Right ventricle myocardium superior (tissue), 1 donor: ENCODE measurements at places on chromosomes 11 and 22. TPM values are rescaled to one million over a fixed set of nuclear protein-coding genes. Genes with fewer than 3 reads are reported as not detected.

CD3E gene
- 0.38 TPM for total RNA-seq

YIF1A gene
- total RNA-seq = 38.4 TPM

SLC5A4 gene
- total RNA-seq = not detected

MALAT1 gene
- total RNA-seq = 5,573 TPM

RCOR2 gene
- total RNA-seq = 9.9 TPM

OVOL1 gene
- not detected for total RNA-seq

CENPM gene
- total RNA-seq = 0.59 TPM

DBX1 gene
- not detected for total RNA-seq

RDX gene
- total RNA-seq = 114 TPM

CD3G gene
- total RNA-seq = not detected

PLEKHB1 gene
- 13.7 TPM for total RNA-seq

IL17REL gene
- not detected for total RNA-seq

PANX3 gene
- total RNA-seq = not detected

IFITM2 gene
- total RNA-seq = 194 TPM

GAB4 gene
- not detected for total RNA-seq

SOX6 gene
- 15.8 TPM for total RNA-seq

TRMU gene
- 37.7 TPM for total RNA-seq

LAYN gene
- 3.0 TPM for total RNA-seq

APOL4 gene
- total RNA-seq = 5.0 TPM

PHOX2A gene
- total RNA-seq = not detected

APLNR gene
- total RNA-seq = 15.4 TPM

CD6 gene
- 0.08 TPM for total RNA-seq

KREMEN1 gene
- total RNA-seq = 49.9 TPM

POLA2 gene
- total RNA-seq = 4.9 TPM

APOBEC3B gene
- 0.75 TPM for total RNA-seq

ARHGEF17 gene
- 51.5 TPM for total RNA-seq

FOLH1 gene
- total RNA-seq = 0.27 TPM

AQP11 gene
- 0.91 TPM for total RNA-seq

TMPRSS6 gene
- total RNA-seq = not detected

NCF4 gene
- total RNA-seq = 7.1 TPM

TMEM80 gene
- 9.1 TPM for total RNA-seq

POU2AF3 gene
- 1.0 TPM for total RNA-seq

PHLDA2 gene
- 1.1 TPM for total RNA-seq

LRP4 gene
- total RNA-seq = 20.3 TPM

H19 gene
- 420 TPM for total RNA-seq

OR51E2 gene
- 0.13 TPM for total RNA-seq

TSGA10IP gene
- not detected for total RNA-seq

RASGRP2 gene
- 38.4 TPM for total RNA-seq

MPZL2 gene
- total RNA-seq = 9.8 TPM

CARD16 gene
- total RNA-seq = 8.4 TPM

PIWIL4 gene
- total RNA-seq = 0.78 TPM

TBX10 gene
- 0.51 TPM for total RNA-seq

BBOX1 gene
- total RNA-seq = not detected

SART1 gene
- 24.5 TPM for total RNA-seq

TIMM10 gene
- 64.8 TPM for total RNA-seq

MS4A6E gene
- not detected for total RNA-seq

MUC6 gene
- total RNA-seq = not detected

PLEKHA7 gene
- 16.2 TPM for total RNA-seq

UQCR10 gene
- total RNA-seq = 381 TPM

TUB gene
- 20.5 TPM for total RNA-seq

MMP8 gene
- not detected for total RNA-seq

USP2 gene
- 136 TPM for total RNA-seq

SCN2B gene
- 17.6 TPM for total RNA-seq

CCDC116 gene
- total RNA-seq = 0.24 TPM
